H9 (cell line): ENCODE measurements at places on chromosomes 12 and 14.

GRCh38 chr12:131921866-131922769 is 7.0 kb upstream of the PUS1 start:
- no peak for DNase-seq

- DNase-seq, result no peak
These were observed 3.6 kb downstream of the SLC48A1 start for GRCh38 chr12:47776471-47777143.

DNA sequence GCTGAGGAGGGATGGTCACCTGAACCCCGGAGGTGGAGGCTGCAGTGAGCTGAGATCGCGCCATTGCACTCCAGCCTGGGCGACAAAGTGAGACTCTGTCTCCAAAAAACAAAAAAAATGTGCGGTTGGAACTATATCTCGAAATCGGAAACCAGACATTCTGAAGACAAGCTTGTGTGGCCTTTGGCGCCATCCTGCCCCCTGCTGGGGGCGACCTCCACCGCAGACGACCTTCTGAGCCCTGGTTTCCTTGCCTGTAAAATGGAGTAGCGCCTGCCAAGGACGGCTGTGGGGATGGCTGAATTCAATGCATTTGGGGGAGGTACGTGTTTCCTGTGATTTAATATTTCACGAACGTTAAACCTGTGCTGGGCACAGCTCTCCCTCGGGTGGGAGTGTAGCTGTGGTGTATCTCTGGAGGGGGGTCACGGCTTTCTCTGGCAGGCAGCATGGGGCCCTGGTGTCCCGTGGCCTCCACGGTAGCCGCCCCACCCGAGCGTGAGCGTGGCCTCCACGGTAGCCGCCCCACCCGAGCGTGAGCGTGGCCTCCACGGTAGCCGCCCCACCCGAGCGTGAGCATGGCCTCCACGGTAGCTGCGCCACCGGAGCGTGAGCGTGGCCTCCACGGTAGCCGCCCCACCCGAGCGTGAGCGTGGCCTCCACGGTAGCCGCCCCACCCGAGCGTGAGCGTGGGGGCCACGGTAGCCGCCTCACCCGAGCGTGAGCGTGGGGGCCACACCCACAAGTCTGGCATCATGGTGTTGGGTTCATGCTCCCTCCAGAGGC is 55.3 kb downstream of the LRCOL1 start:
- no peak for DNase-seq

GRCh38 chr12:123045678-123046077 is 65.2 kb downstream of the ARL6IP4 start:
- no peak for DNase-seq

- no peak for DNase-seq
These were observed 1.2 kb downstream of the NCKAP5L start for GRCh38 chr12:49827051-49827400.
